Dermis blood vessel endothelial cell (primary cell): ENCODE measurements at places on chromosomes 7 and 10.

DNA sequence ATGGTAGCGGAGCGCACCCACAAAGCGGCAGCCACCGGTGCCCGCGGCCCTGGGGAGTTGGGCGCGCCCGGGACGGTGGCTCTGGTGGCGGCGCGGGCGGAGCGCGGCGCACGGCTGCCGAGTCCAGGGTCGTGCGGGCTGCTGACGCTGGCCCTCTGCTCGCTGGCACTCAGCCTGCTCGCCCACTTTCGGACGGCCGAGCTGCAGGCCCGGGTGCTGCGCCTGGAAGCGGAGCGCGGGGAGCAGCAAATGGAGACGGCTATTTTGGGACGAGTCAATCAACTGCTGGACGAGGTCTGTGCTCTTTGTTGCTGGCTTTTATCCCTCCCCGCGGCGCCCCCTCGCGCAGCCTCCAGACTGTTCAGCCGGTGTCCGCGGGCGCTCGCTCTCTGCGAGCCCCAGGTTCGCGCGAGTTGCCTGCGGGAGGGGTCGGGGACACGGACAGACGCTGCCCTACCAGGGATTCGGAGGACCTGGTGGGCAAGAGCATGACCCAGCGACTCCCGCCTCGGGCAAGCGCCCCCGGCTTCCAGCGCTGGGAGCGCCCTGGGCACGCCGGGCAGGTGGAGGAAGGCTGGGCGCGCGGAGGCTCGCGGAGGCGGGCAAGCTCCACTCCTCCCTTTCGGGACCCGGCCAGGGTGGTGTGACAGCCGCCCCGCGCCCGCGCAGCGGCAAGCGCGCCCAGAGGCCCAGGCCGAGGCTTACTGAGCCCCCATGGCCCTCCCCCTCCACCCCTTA is 887 bp downstream of the COL13A1 start:
- peak; percentile 82 for DNase-seq

GRCh38 chr10:18659819-18660535 is 746 bp downstream of the ARL5B start:
- DNase-seq, result peak; percentile 55

GRCh38 chr7:123998921-123999320 is 33.9 kb downstream of the TMEM229A start:
- DNase-seq, result no peak

GRCh38 chr7:36303202-36304098 is 86.2 kb upstream of the ANLN start:
- DNase-seq, result peak; percentile 76

- DNase-seq, result no peak
Measured at GRCh38 chr7:116715077-116715476, 43.1 kb downstream of the MET start.

DNA sequence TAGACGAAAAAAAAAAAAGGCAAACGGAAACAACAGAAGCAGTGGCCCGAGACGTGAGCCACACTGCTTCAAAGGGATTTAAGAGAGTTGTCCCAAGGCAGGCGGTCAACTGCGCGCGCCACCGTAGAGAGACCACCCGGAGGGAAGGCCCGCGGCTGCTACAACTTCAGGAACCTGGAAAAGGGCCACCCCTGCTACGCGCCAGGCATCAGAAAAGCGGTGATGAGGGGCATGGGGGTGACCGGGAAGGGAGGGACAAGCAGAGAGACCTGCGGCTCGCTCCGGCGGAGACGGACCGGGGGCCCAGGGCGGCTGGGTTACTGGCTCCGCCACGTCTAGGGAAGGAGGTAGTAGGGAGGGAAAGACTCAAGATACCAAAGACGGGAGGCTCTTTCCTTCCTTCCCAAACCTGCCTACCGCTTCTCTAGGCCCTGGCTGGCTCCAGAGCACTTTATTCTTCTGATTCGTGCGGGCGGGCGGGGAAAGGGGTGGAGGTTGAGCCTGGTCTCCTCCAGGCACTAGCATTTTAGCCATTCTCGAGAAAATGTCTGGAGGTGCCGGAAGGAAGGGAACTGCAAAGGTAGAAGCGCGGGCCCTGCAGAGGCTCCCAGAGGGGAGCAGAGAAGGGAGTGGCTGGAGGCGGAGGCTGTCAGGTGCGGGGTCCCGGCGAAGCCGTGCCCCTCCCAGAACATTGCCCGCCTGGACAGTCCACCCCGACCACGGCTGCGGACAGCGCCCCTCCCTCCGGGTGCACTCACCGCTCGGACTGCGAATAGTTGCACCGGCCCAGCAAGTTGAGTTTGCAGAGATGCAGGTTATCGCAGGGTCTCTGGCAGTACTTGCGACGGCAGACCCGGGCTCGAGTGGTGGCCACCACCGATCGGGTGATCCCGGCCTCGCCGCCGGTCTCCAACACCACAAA is 993 bp downstream of the ZC3HAV1 start:
- DNase-seq, result peak; percentile 38

GRCh38 chr7:150845421-150845861 is 6.9 kb upstream of the AOC1 start:
- DNase-seq, result no peak

GRCh38 chr10:93030409-93030808 is 30.2 kb upstream of the CYP26C1 start:
- peak; percentile 51 for DNase-seq

DNA sequence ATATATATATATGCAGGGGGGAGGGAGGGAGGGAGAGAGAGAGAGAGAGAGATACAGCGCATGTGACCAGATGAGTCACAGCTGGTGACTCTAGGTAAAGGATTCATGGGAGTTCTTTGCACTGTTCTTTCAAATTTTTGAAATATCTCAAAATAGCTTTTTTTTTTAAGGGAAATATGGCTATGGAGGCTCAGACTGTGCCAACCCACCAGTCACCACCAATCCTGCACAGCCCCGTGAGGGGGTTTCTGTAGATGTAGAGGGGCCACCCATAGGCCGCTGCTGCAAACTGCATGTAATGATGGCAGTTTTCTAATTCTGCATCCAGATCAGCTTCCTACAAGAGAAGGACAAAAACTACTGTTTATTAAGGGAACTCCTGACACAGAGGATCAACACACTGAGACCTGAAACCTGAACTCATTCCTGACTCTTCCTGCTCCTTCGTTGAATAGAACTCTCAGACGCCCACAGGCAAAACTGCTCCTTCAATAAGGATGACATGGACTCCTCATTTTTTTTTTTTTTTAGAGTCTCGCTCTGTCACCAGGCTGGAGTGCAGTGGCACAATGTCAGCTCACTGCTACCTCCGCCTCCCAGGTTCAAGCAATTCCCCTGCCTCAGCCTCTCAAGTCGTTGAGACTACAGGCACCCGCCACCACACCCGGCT is 17.3 kb downstream of the DAGLB start:
- DNase-seq, result peak; percentile 39

DNA sequence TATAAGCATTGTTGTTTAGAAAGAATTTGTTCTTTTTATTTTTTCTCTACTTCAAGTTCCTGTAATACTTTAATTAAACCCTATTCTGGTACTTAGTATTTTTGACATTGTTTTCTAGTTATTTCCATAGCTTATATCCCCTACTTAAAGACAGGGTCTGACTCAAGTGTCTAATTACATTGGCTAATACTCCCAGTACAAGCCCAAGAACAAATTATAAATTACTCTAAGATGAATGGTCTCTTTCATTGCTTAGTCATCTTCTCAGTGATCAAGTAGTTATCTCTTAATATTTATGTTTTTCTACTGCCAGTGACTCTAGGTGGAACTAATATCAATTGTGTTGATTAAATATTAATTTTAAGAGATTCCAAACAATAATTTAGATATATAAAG is 21.6 kb downstream of the AHR start:
- DNase-seq, result no peak

GRCh38 chr7:115145512-115145911 is 223.6 kb downstream of the MDFIC start:
- DNase-seq, result no peak

DNA sequence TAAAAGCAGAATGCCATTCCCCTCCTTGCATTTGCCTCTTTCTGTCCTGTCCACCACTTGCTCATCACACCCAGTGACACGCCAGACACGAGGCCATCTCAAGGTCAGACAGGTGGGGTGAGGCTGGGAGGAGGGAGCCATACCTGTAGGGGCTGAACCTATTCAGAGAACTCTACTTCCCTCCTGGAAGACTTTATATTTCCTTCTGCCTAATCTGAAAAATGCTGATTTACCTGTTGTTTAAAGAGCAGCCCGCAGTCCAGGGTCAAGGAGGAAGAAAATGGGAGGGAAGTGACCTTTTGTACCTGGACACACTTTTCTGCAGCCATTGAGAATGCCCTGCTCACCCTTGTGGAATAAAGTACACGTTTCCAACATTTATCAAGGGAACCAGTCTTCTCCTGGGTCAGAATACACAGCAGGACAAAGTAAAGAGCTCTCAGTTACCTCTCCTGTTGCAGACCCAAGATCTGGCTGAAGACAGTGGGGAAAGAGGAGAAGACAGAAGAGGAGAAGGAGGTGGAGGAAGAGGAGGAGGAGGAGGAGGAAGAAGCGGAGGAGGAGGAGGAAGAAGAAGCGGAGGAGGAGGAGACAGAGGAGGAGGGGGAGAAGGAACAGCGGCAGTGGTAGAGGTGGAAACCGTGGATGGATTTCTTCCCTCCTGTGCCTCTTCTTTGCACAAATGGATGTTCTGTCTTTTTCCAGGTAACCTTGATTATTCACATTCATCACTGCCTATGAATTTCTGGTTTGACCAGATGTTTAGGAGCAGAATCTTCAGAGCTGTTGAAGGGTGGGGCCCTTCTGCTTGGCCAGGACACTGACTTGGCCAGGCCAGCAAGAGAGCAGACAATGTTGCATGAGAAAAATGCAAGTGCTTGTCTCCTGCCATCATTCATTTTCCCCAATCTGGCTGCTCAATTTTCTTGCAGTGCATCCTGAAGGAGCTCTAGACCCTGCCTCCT is 1.2 kb upstream of the BLNK start:
- DNase-seq, result no peak

- DNase-seq, result no peak
Measured at GRCh38 chr7:65264258-65264657, 109.4 kb upstream of the ZNF92 start.

GRCh38 chr7:122748195-122748594 is 45.5 kb upstream of the RNF148 start:
- no peak for DNase-seq

DNA sequence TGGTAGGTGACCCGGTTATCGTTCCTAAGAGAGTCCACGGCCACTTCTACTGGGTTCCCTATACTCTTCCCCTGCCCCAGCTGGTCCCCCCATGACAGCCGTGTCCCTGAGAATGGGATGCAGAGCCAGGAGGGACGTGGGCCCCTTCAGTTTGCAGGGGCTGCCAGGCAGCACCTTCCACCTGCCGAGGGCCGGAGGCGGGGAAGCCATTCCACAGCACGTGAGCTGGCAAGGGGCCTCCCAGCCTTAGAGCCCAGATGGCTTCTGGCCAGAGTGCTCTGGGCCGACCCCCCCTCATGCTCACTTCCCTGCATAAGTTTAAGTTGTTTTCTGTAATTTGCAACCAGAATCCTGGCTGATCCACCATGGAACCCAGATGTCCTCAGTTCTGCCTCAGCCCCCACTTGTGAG is 39.0 kb downstream of the DIP2C start:
- DNase-seq, result no peak

GRCh38 chr7:90749774-90750173 is 153.7 kb downstream of the CDK14 start:
- DNase-seq, result peak; percentile 29

DNA sequence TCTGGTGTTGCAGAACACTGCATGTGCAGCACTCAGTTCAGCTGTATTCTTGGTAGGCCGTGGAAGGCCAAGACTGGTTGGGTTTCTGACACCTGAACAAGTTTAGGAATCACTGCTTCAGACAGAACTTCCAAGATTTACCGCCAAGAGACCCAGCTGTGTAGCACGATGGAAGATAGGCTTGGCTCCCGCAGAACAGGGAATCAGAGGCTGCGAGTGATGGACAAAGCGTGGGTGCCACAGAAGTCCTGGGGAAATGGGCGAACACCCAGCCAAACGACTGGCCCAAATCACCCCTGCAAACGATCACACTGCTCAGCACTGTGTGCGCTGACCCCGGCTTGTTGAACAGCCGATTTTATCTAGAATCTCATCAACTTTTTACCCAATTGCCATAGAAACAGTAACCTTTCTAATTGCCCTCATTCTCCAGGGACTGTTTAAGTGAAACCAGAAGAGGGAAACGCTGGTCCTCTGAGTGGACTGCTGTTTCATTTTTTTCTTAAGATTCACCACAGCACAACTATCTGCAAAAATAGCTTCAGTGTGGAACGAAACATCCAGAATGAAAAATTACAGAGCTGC is 17.9 kb downstream of the ZFAND2A start:
- no peak for DNase-seq

DNA sequence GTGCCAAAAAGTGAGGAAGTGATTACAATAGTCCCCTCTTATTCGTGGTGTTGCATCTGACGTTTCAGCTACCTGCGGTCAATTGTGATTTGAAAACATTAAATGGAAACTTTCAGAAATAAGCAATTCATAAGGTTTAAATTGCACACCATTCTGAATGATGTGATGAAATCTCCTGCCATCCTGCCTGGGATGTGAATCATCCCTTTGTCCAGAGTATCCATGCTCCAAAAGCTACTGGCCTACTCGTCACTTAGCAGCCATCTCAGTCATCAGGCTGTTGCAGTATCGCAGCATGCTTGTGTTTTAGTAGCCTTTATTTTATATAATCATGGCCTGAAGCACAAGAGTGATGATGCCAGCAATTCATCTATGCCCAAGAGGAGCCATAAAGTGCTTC is 97.7 kb upstream of the CDCA7L start:
- DNase-seq, result no peak

DNA sequence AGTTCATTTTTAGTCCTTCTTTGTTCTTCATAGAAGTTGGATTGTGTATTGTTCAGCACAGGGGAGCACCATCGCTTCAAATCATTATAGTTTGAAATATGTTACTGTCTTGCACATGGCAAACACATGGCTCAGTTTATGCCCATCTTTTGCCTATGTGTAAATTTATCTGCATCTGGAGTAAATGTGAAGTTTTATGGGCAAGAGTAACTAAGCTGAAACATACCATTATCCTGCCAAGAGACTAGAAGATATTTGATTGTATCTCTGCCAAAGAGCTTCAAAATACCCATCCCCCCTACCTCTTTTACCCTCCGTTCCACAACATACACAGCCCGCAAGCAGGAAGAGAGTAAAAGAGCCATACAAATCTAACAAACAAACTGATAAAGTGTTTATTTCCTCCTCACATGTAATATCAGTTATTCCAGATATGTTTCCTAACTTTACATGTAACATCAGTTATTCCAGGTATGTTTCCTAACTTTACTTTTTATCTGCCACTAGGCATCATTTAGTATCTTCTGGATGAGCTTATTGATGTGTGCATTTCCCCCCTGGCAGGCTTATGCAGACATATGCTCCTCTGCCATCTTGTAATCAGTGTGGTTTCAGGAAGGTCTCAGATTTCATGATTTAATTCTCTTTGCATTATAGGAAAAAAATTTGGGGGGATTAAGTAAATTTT is 127.7 kb downstream of the SRI start:
- no peak for DNase-seq

- DNase-seq, result no peak
Measured at GRCh38 chr10:131641231-131641630, 259.6 kb upstream of the PPP2R2D start.

DNA sequence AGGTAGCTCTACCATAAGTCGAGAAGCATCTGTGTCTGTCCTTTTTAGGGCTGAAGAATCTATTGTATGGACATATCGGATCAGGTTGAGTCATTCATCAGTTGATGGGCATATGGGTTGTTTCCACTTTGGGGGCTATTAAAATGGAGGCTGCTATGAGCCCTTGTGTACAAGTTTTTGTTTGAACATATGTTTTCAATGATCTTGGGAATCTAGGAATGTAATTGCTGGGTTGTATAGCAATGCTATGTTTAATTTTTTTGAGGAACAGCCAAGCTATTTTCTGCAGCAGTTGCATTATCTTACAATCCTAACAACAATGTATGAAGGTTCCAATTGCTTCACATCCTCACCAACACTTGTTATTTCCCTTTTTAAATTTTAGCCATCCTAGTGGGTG is 46.4 kb upstream of the HABP2 start:
- no peak for DNase-seq
